Occipital lobe (tissue), 3 donors: ENCODE measurements at places on chromosomes 12 and 14. TPM values are rescaled to one million over a fixed set of nuclear protein-coding genes. Genes with fewer than 3 reads are reported as not detected.

TMEM119 gene
- 2.2 TPM for total RNA-seq

TROAP gene
- total RNA-seq, result 1.2 TPM

OVCH1 gene
- 1.2 TPM for total RNA-seq

SRRM4 gene
- 6.4 TPM for total RNA-seq

MAGOHB gene
- total RNA-seq, result 29.3 TPM

CAND1 gene
- 355 TPM for total RNA-seq

IL31 gene
- not detected for total RNA-seq

LALBA gene
- 0.47 TPM for total RNA-seq

KRT78 gene
- 1.9 TPM for total RNA-seq

ERP27 gene
- not detected for total RNA-seq

VASH1 gene
- total RNA-seq, result 90.8 TPM

EPS8 gene
- 110 TPM for total RNA-seq

AQP5 gene
- 0.62 TPM for total RNA-seq

TAS2R42 gene
- not detected for total RNA-seq

GUCY2C gene
- under 0.01 TPM for total RNA-seq

DEGS2 gene
- 1.4 TPM for total RNA-seq

PARPBP gene
- total RNA-seq, result 5.5 TPM

KITLG gene
- 90.8 TPM for total RNA-seq

GPR84 gene
- 0.16 TPM for total RNA-seq

PIWIL1 gene
- not detected for total RNA-seq

DIO3 gene
- total RNA-seq, result not detected

GPD1 gene
- total RNA-seq, result 14.2 TPM

PLEKHH1 gene
- total RNA-seq, result 5.5 TPM

C14orf180 gene
- total RNA-seq, result not detected

NOXRED1 gene
- 0.16 TPM for total RNA-seq

FOXG1 gene
- total RNA-seq, result 75.5 TPM

GABARAPL1 gene
- 60.7 TPM for total RNA-seq

PDZRN4 gene
- total RNA-seq, result 48.7 TPM

OR10A7 gene
- total RNA-seq, result not detected

NXPH4 gene
- total RNA-seq, result 0.78 TPM

SLC5A8 gene
- 1.4 TPM for total RNA-seq

SYCP3 gene
- total RNA-seq, result 0.47 TPM

LARP4 gene
- total RNA-seq, result 147 TPM

ADCK1 gene
- 9.4 TPM for total RNA-seq

KANSL2 gene
- total RNA-seq, result 58.6 TPM

DNM1L gene
- 215 TPM for total RNA-seq

IRAK3 gene
- 5.5 TPM for total RNA-seq

RTN1 gene
- 870 TPM for total RNA-seq

TUNAR gene
- total RNA-seq, result 5.8 TPM

MAP3K12 gene
- 30.9 TPM for total RNA-seq

BDKRB2 gene
- 0.16 TPM for total RNA-seq

ARHGEF40 gene
- total RNA-seq, result 15.9 TPM

GPX2 gene
- not detected for total RNA-seq

BIN2 gene
- 2.2 TPM for total RNA-seq

HAL gene
- 2.2 TPM for total RNA-seq

RFX4 gene
- total RNA-seq, result 3.6 TPM

AHNAK2 gene
- 20.6 TPM for total RNA-seq
